ENCODE measurements at places on chromosomes 13 and 19.

DNA sequence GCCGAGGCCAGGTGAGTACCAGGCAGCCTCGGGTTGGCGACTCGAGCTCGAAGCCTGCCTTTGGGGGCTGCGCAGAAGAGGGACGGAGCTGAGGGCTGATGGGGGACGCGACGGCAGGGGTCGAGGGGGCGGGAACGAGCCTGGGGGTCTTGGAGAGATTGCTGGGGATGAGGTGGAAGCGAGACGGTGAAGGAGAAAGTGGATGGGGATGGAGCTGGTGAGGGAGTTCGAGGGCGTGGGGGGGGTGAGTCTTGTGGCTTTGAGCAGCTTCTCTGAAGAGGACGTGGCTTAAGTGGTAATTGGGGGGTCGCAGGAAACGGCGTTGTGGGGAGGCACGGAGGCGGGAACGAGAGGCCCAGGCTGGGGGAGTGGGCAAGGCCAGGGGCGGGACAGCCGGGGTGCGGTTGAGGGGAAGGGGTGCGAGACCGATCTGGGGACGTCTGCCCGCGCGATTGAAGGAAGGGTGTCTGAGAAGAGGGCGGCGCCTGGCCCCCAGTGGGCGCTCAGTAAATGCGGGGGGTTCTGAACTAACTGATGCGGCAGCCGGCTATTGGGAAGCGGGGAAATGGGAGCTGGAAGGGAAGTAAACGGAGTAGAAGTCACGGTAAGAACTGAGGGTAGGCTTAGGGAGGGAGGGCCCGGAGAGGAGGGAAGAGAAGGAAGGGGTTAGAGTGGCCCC is 426 bp downstream of the MYO9B start:
- peak; percentile 28 for DNase-seq

GRCh38 chr13:27311518-27312210 is 41.0 kb downstream of the RASL11A start:
- no peak for DNase-seq

DNA sequence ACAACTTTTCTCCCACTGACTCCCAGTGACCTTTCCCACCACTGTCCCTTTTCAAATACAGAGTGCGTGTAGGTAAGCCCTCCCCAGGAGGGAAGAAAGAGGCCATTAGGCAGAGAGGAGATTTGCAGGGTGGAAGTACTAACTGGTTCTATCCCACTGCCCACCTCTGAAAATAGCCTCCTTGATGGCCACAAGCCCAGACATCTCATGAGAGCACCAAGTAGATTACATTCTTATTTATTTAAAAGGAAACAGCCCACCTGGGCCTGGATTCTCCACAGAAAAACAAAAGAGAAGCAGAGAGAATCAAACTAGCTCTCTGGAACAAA is 445.3 kb downstream of the FOXO1 start:
- DNase-seq: no peak

- no peak for DNase-seq
Observed at GRCh38 chr13:20348645-20349408, 116.7 kb upstream of the GJB6 start.

- peak; percentile 28 for DNase-seq
Observed at GRCh38 chr13:32737111-32737571, 150.9 kb downstream of the PDS5B start.

DNA sequence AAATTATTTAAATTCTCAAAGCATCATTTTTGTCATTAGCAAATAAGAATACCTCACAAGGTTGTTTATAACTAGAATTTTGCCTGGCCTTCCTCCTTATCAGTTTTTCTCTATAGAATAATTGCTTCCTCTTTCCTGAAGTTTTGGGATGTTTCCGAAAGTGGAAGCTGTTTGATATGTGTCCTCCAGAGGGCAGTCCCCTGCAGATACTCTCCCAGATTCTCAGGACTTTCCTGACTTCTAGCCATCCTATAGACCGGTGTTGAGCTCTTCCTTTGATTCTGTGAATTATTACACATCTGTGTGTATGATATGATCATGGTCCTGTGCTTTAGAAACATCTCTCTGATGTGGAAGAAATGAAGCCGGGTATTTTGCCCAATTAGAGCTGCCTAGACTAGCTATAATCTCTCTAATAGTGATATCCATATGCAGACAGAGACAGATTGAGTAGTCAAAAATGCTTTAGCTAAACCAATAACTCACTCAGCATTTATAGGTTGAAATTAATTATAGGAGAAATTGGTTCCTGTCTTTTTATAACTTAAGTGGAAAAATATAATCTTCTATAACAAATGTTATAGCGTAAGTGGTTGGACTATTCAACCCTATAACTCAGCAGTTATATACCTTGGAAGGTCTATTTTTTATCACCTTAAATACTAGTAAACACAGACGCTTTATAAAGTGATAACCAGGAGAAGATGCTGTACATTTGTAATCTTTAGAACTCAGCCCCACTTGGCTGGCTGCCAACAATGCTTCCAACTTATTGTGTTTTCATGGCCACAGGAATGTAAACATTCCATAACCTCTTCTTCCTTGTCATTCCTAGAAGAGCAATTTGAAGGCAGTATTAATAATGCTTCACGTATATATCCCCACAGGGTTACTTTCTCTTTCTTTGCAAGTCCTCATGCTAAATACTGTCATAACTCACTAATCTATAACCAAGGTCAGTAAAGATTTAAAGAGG is 201.0 kb upstream of the RXFP2 start:
- peak; percentile 68 for DNase-seq

- no peak for DNase-seq
Observed at GRCh38 chr19:1874554-1875185, 10.6 kb downstream of the ABHD17A start.

GRCh38 chr13:51643882-51644281 is 59.6 kb downstream of the WDFY2 start:
- DNase-seq: peak; percentile 92

- no peak for DNase-seq
Observed at GRCh38 chr13:44118881-44119280, 239.2 kb downstream of the LACC1 start.

DNA sequence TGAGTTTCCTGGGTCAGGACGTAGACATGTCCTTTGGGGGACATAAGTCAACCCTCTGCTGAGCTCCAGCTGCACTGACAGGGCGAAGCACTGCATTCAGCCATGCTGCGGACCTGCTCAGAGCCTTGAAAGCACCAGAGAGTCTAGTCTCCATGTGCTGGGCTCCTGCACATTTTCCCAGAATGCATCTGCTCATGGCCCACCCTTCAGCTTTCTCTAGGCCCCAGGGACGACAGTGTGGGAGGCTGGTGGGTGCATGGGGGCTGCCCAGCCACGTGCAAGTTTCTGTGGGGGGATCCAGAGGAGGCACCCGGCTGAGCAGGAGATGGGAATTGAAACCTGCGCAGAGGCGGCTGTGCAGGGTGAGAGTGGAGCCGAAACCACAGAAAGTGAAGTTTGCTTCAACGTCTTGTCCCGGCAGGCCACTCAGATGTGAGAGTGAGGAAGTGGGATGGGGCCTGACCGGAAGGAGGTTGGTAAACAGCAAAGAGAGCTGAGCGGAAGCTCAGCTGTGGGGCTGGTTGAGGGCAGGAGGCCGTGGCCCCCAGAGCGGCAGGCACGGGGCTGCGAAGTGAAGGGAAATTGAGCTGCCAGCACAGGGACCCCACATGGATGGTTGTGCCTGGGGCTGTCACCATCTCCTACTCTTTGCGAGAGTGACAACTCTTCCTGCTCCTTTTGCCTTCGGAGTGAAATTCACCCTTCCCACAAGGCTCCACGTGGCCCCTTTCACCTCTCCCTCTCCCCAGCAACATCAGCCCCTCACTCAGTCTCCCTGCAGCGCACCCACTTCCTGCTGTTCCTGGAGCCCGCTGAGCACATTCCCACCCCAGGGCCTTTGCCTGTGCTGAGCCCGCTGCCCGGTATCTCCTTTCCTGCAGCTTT is 11.8 kb downstream of the PGLS start:
- DNase-seq: no peak
